Left kidney (tissue), 8 donors: ENCODE measurements at places on chromosomes 12 and 14. TPM values are rescaled to one million over a fixed set of nuclear protein-coding genes. Genes with fewer than 3 reads are reported as not detected.

GRCh38 chr14:77059276-77059915 is 30.9 kb upstream of the IRF2BPL start:
- DNase-seq: no peak

GRCh38 chr12:123591702-123592481 is 7.5 kb downstream of the TMED2 start:
- DNase-seq: no peak

DNA sequence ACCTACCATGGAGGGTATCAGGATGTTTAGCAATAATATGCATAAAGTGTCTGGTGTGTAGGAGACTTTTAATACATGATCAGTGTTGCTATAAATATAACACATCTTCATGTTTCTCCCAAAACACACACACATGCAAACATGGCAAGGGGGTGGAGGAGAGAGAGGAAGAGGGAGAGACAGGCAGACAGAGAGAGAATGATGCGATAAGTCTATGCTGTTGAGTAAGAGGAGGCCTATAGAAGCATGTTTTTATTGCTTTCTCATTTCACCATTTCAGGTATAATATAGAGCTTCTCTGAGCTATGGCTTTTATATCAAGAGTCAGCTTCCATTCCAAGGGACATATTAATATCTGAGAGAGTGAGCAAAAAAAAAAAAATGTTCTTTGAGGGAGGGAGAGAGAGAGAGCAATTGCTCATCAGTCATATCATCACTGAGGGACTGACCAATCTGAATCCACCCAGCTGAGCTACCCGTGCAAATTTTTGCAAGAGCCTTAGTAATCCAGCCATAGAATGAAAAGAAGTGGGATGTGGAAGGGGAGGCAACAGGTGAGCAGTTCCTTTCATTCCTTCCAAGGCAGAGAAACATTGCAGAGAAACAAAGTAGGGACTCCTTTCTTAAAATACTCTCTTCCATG is 54.8 kb upstream of the RASSF8 start:
- DNase-seq: no peak

DNA sequence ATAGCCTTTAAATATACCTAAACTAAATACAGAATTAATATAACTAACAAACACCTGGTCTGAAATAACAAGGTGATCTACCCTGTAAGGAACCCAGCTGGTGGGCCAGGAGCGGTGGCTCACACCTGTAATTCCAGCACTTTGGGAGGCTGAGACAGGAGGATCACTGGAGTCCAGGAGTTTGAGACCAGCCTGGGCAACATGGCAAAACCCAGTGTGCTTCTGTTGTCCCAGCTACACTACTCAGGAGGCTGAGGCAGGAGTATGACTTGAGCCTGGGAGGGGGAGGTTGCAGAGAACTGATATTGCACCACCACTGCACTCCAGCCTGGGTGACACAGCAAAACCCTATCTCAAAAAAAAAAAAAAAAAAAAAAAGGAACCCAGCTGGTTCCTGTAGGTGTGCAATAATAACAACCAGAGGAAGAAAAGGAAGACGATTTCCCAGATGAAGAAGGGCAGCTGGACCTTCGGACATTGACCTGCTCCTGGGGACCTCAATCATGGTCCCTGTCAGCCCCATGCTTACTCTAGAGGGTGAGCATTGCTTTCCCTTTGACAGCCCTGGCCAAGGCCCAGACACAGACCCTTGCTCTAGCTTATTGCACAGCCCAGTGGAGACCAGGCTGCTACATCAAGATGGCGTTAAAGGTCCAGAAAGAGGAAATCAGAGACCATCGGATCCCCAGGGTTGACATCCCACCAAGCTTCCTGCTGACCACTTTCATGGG is 5.4 kb downstream of the FOS start:
- no peak for DNase-seq

DNA sequence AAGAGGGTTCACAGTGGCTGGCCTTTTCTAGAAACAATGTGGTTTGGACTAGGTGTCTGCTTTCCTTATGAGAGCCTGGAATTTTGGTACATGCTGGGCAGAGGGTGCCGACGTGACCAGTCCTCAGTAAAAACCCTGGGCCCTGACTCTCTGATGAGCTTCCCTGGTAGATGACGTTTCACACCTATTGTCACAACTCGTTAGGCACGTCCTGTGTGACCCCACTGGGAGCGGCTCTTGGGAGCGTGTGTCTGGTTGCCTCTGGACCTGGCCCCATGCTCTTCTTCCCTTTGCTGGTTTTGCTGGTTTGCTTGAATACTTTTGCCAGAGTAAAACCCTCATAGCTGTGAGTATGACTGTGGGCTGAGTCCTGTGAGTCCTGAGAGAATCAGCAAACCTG is 136.9 kb downstream of the RIMBP2 start:
- no peak for DNase-seq

DNA sequence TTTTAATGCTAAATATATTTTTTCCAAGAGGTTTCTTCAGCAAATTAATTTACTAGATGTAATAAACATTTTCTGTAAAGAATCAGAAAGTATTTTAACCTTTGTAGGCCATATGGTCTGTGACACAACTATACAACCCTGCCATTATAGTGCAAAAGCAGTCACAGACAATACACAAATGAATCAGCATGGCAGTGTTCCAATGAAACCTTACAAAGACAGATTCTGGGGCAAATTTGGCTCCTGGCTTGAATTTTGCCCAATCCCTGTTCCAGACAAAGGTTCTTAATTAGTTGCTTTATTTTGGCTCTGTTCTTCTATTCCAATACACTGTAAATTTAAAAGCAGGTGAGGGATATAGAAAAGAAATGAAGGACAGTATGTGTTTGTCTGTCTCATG is 352.5 kb downstream of the C12orf50 start:
- DNase-seq: no peak

The GALNT6 gene
- polyA plus RNA-seq: 6.3 TPM
